8988T (cell line): ENCODE measurements at places on chromosomes 11 and 22.

- DNase-seq = no peak
These were observed 68.0 kb downstream of the RSF1 start for GRCh38 chr11:77752516-77752915.

DNA sequence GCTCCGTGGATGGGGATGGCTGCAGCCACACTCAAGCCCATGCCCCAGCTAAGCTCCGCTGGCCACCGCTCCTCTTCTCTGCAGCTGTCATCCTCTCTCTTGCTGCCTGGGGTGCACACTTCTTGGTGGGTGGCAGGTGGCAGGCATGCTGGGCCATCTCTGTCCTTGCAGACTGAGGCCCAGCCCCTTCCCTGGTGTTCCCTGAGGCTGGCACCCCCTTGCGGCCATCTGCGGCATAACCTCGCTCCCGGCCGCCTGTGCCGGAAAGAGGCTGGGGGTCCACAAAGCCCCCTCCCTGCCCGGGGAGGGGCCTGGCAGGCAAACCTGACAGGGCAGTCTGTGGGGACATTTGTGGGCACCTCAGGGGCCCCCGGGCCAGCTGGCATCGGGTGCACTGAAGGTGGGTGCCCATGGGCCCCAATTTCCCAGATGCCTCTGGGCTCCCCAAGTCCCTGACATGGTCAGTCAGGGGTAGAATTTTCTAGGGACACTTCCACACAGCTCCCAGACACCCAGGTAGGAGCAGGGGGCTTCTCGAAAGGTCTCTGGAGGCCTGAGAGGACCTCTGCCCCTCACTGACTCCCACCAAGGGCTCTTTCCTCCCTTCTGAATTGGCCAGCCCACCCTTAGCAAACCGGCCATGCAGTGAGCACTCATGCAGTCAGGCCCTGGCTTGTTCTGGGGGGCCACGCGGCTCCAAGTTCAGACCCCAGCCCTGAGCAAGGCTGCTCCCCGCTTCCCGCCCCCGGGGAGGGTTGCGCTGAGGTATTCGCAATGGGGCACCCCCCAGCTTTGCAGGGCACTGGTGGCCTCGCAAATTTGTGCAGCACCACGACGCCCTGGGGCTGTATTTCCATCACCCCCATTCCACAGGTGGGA is 23.5 kb upstream of the TH start:
- peak; percentile 82 for DNase-seq

- DNase-seq = peak; percentile 11
These were observed 879.7 kb downstream of the JRKL start for GRCh38 chr11:97269527-97269926.

DNA sequence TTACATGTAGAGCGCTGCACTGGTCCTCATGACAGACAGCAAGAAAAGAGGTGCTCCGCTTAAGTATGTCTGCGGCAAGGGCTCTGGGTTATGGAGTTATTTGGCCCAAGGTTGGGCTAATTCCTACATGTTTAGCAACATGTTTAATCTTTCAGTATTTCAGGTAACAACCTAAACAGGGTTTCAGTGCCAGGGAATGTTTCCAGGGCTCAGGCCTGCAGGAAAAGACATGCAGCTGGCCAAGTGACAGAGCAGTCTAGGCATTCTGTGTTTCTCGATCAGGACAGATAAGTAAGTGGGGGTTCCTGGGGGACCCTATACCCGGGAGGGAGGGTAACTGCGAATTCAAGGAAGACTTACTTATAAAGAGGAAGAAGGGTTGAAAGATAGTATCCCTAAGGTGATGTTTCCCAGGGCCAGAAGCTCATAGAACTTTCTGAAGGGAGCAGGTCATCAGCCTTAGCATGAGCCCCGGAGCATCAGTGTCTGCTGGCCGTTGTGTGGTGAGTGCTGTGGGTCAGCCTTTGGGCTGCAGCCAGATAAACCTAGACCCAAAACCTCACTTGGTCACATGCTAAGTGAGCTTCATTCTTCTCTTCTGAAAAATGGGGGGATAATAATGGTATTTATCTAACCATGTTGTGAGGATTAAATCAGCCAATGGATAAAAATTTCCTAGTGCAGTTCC is 18.4 kb downstream of the KCNJ5 start:
- no peak for DNase-seq

GRCh38 chr22:38981992-38982927 is at the start of gene APOBEC3B:
APOBEC3B (plus strand) TSS chr22:38982347; CDS start chr22:38982454, 107 bp downstream.
- peak; percentile 59 for DNase-seq

DNA sequence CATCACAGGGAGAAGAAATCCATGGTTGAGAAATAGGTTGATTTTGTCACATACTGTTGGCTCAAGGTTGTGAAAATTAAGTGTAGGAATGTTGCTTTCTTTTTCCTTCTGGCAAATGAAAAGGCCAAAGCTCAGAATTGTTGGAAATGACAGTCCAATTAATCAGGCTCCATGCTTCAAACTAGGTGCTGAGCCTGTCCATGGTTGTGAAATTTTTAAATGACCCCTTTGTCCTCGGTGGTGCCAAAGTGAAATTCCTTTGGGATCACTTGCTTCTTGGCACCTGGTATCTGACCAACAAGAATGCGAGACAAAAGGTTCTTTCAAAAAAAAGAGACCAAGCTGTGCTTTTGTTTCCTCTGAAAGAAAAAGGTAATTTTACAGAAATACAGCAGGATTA is 451.9 kb downstream of the ETS1 start:
- DNase-seq = no peak

DNA sequence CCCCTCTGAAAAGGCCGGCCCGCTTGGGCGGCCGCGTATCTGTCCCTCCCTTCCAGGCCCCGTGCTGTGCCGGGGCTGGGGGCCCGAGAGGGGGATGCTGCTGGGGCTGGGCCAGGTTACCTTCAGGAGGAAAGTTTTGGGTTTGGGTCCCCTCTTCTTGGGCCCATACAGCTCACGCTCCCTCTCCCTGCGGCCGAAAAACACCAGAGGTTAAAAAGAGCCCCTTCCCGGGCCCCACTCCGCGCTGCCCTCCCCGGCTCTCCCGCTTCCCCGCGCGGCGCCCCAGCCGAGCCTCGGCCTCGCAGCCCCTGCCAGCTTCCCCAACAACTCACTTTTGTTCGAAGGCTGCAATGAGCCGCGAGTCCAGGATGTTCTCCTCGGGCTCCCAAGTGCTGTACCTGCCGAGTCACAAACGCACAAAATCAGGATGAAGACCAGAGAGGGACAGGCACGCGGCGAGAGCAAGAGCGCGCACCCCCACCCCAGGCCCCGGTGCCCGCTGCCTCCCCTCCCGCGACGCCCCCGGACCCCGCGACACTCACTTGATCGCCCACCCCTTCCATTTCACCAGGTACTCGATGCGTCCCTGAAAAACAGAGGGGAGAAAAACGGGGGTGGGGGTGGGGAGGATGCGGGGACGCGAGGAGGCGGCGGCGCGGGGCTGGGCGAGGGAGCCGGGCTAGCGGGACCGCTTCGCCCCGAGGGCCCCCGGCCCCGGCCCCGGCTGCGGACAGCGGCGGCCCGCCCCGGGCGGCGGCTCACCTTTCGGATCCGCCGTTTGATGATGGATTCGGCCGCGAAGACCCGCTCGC is 450 bp downstream of the CBX6 start:
- DNase-seq = no peak

DNA sequence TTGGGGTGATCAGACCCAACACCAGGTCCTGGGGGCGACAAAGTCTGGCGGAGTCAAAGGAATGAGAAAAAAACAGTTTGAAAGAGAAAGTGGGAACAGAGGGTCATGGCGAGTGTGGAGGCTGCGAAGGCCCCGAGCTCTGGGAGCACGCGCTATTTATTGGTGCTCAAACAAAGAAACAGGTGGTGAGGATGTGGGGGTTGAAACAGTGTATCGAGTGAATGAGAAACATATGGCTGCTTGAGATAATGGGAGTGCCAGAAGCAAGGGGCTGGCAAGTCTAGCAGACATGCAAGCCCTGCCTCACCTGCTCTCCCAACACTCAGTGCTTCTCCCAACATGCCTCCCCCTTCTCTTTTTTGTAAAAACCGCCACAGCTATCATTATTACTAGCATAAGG is 7.8 kb upstream of the DUSP18 start:
- DNase-seq = no peak

DNA sequence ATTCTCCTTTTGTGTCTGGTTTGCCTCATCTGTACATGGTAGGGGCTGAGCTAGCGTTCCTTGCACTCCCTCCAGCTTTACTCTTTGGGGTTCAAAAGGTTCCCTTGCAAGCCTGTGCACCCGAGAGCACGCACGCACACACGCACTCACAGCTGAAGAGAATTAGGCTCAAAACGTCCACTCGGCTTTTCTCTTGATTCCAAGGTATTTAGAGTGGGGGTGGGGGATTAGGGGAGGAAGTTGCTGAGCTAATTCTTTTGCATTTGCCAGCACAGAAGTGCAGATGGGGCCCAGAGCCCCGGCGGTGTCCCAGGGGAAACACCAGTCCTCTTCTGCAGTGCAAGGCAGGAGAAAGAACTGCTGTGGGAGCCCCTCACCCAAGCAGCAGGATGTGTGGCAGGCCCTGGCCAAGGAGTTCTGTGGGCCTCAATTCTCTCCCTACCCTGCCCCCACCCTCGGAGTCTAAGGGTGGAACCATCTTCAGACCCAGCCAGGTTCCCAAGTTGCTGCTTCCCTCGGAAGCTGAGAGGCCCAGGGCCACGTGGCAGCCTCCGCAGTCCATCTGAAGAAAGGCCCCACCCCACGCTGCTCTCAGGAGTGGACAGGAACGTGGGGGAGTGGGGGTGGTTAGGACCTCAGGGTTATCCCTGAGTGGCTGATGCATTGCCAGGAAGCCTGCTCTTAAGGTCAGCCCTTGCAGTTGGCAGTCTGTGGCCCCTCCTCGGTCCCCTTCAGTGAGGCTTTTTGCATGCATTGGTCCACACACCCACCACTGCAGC is 3.8 kb upstream of the KCNQ1OT1 start:
- DNase-seq = no peak

- no peak for DNase-seq
These were observed 9.2 kb downstream of the OR5A2 start for GRCh38 chr11:59417023-59417422.

- no peak for DNase-seq
These were observed 49.8 kb upstream of the BMAL1 start for GRCh38 chr11:13227676-13228255.

- DNase-seq = peak; percentile 77
These were observed 1.5 kb downstream of the CASTOR1 start for GRCh38 chr22:30287648-30288418.

DNA sequence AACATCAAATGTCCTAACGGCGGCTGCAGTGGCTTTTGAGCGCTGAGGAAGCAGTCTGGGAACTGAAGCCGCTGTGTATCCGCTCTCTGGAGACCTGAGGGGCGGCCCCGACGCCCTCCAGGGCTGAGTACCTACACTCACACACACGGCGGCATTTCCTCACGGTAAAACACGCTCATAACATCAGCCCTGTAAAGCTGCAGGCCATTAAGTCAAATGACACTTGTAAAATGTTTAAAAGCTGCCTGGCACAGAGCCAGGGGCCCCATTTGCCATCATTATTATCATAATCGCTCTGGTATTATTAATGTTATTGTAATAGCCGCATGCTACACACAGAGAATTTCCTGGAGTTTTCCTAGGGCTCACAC is 5.1 kb downstream of the CARS1 start:
- DNase-seq = no peak

- no peak for DNase-seq
These were observed 193.4 kb downstream of the CASP12 start for GRCh38 chr11:104704888-104705287.

- peak; percentile 28 for DNase-seq
These were observed 3.1 kb downstream of the EIF3M start for GRCh38 chr11:32586576-32587190.

DNA sequence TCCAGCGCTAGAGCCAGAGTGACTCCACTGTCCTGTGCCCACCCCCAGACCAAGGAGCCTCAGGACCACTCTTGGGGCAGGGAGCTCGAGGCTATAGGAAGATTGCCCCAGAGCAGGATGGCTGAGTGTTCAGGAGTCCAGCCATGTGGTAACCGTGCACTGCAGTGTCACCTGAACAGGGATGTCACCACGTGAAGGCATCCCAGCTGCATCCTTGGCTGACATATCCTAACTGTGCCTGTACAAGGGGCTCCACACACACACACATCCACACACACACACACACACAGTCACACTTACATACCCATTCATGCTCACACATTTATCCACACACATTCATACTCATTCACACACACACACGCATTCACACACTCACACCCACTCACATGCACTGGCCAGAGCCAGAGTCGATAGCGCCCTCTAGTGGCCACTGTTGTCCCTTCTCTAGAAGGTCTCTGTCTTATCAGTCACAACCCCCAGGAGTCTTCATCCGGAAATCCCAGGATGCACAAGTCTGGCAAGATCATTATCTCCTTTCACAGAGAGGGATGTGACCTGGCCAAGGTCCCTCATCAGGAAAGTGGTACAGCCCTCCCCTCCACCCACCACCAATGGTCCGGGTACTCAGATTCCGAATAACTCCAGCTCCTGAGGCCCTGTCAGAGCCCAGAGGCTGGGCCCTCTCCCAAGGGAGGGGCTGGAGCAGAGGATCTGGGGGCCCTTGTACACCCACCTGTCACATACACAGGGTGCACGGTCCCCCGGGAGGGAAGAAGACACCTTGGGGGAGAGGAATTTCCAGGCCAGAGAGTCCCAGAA is 55.1 kb downstream of the IGLL5 start:
- peak; percentile 37 for DNase-seq
